ENCODE measurements at places on chromosomes 2 and 18.

DNA sequence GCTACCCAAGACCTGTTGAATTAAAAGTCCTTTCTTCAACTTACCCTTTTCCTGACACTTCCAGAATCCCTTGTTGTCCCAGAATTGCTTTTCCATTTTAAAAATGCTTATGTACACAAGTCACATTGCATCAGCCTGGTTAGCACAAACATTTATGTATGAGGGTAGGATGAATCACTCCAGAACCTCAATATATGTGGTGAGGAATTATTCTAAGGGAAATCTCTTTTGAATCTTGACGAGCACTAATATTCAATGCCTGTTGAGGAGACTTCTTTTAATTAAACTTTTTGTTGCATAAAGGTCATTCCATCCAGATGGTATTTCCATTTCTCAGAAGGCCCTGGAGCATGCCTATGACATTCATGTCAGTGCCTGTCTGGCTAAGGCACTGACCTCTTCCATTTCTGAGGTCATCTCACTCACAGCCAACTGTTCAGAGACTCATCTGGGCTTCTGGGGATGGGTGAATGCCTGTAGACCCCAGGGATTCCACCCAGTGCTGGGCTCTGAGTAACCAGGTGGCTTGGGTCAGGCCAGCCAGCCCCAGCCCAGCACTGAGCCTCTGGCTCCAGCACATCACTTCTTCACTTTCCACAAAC lies 28.2 kb downstream of the ACMSD start:
- DNase-seq, result no peak

DNA sequence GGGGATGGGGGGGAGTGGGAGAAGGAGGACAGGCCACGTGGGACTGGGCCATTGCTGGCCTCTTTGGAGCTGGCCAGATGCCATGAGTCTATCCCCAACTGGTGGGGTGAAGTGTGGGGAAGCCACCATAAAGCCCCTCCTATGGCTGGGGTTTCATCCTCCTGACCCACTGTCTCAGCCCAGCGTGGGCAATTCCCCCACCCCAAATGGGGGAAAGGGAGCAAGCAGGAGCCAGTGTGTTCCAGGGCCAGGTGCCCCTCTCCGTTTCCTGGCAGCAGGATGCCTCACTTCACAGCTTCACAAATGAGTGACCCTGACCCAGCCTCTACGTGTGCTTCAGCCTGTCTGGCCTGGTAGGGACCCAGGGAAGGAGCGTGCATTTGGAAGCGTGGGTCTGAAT lies 474.7 kb upstream of the HS6ST1 start:
- DNase-seq, result no peak

- DNase-seq, result peak; percentile 63
Measured at GRCh38 chr18:3305354-3305762, 43.4 kb downstream of the MYL12B start.

DNA sequence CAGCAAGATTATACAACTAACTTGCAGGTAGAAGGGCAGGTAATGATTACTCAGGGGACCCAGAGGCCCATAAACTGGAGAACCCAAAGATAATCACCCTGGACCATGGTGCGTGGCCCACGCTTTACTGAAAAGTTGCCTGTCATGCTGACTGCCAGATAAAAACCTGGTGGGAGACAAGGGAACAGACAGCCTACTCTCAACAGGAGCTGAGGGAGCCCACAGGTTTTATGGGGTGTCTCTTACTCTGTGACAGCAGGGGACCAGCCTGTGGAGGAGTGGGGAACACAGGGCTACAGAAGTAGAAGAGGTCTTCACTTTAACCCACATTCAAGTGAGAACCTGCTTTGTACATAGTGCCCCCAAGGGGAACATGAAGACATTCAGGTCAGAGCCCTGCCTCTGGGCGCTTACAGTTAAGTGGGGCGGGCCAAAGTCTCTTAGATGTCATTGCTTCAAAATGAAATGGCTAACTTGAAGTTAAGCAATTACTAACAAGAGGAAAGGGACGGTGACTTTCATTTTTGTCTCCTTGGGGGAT lies 60.4 kb downstream of the DHRS9 start:
- no peak for DNase-seq

GRCh38 chr18:77124452-77124922 lies 8.1 kb downstream of the MBP start:
- peak; percentile 63 for DNase-seq

GRCh38 chr2:158723181-158723838 lies 71.8 kb upstream of the DAPL1 start:
- DNase-seq, result no peak

DNA sequence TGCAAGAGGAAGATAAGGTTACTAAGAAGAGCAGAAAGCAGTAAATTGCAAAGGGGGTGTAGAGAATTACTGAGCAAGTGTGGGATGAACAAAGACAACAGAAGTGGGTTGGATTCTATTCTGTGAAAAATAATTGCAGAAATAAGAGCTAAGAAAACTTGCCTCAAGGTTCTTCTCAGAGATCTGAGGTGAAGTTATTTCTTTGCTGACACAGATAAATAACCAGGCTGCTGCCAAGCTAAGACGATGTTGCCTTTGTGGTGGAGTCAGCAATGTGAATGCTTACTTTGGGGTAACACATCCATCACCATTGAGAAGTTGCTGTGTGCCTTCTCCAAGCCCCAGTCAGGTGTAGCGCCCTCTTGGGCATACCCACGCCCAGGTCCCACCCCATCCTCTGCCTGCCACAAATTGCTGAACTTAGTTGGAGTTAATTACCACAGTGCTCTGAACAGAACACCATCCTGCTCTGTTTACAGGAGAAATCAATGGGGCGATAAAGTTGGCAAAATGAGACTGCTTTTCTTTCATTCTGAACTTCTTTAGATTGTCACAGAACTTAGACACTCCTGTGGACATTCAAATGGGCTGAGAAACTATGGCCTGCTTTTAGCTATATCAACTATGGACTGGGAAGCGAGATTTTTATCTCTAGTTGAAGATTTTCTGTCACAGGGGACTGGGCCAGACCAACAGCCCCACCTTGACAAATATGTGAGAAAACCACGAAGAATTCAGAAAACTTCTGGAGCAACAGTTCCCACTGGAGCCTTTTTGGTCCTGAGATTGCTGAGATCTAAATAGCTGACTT lies 283.6 kb downstream of the TMX3 start:
- no peak for DNase-seq

DNA sequence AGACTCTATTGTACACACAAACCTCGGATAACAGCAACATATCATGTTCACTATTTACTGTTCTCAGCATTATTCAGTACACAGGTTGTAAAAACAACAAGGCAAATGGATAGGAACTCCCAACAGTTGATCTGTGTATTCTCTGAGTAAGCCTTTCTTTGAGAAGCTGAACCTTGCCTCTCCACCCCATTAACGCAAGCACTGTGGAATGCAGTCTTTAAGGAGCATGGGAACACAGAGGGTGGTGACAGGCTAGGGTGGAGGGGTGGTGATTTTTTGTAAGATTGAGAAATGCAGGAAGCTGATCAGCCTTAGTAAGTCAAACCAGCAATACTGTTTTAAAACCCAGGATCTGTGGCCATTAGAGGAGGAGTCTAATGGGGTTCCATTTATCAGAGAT lies 19.6 kb upstream of the SERPINB11 start:
- DNase-seq, result no peak

GRCh38 chr2:197310987-197311420 lies 424 bp upstream of the ANKRD44 start:
- no peak for DNase-seq

DNA sequence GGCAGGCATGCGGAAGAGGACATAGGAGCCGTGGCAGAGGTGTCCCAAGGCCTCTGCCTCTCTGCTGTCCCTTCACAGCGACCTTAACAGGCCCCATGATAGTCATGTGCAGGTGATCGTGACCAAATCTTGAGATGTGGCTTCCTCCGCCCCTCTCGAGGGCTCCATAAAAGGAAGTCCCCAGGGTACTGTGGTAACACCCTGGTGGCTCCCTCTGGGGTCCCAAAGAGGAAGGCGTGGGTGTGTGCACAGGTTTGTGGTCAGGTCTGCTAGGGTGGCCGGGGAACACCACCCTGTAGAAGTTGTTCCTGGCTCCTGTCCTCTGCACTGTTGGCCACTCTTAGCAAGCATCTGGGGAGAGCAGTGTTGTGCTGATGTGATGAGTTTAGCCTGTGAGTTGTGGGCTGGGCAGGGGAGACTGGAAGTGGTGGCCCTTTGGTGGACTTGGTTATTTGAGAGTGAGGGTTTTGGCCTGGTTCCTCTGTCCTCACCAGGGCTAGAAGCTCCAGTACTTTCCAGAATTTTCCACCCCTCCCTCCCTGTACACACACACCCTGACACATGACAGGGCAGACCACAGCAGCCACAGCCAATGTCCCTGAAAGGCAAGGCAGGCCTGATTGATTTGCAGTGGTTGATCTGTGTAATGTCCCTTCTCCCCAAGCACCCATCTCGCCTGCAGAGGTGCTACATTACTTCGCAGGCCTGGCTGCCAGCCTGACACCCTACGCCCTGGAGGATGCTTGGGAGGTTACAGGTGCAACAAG lies 68.9 kb upstream of the BOD1L2 start:
- no peak for DNase-seq

DNA sequence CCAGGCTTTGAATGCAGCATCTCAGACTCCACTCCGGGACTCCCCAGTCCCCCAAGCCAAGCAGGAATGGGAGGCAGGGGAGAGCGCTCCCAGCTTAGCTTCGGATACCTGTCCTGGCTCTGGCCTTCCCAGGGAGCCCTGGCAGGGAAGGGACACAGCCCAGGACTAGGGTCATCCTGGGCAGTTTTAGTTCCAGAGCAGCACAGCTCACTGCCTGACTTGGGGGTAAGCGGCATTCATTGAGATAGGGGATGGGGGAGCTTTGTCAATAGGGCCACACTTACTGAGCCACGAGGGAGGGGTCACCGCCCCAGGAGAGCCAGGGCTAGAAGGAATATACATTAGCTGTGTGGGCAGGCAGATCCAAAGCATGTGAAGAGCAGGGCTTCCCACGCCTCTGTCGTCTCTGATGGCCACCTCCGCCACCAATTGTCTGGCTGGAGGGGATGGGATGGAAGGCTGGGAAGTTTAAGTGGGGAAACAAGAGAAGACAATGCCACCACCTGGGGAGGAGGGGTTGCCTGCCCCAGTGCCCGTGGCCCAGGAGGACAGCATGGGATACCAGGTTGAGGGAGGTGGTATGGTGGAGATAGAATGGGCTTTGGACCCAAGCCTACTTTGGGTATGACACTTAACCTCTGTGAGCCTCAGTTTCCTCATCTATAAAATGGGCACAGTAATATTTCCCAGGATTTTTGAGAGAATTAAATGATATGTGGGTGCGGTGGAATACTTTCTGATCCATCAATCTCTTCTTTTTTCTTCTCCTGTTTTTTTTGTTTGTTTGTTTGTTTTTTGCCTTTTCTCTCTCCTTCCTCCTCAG lies 40.2 kb downstream of the SCTR start:
- DNase-seq, result no peak

GRCh38 chr2:106789185-106789584 lies 96.8 kb downstream of the ST6GAL2 start:
- no peak for DNase-seq

GRCh38 chr2:151729837-151730236 lies 4.4 kb downstream of the NEB start:
- DNase-seq, result no peak

- DNase-seq, result no peak
Measured at GRCh38 chr2:21260311-21260710, 136.5 kb downstream of the TDRD15 start.

GRCh38 chr2:158464426-158465281 lies 7.9 kb downstream of the PKP4 start:
- no peak for DNase-seq

DNA sequence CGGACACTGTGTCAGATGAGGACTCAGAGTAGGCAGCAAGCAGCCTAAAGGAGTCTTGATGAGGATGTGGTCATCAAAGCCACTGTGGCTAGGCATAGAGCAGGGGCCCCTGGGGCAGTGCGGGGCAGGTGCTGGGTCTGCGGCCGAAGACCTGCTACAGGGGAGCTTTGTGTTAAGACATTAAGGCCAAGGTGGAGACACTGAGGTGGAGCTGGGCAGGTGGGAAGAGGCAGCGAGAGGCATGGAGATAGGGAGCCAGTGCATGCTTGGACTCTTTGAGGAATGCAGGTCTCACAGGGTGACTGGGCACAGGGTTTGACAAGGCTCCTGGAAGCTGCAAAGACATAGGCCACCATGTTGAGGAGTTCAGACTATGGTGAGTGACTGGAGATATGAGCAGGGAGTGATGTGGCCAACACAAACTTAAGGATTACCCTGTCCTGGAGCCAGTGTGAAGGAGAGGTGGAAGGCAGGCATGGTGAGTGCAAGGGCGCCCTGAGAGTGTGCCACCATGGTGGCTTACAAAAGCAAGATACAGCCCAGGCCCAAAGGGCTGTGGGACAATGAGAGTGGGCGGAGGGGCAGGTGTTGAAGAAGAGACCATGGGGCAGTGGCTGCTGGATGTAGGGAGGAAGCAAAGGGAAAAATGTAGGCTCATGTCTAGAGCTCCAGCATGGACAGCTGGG lies 450.9 kb upstream of the HS6ST1 start:
- no peak for DNase-seq

DNA sequence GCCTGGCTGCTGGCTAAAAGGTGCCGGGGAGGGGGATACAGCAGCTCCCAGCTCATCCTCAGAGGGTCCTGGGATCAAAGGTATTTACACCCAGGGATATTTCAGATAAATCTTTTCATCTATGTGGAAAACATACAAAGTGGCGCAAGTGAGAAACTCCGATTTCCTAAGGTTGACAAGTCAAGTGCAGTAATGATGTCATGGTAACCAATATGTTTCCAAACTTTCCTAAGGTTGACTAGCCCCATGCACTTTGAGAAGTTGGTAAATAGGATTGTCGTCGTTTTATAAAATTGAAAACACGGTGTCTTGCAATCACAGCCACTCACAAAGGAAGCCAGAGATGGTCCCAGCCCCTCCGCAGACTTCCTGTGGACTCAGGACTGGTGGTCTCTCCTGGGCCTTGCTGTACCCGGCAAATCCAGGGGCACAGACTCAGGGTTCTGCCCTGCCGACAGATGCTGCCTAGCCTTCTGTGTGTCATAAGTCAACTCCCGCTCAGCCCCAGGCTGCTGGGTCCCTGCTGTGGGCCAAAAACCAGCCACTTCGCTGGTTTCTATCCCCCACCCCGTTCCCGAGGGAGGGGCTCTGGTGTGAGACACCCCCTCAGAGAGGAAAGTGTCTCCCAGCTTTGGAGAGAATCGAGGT lies 111.2 kb upstream of the PPP1CB start:
- DNase-seq, result no peak

DNA sequence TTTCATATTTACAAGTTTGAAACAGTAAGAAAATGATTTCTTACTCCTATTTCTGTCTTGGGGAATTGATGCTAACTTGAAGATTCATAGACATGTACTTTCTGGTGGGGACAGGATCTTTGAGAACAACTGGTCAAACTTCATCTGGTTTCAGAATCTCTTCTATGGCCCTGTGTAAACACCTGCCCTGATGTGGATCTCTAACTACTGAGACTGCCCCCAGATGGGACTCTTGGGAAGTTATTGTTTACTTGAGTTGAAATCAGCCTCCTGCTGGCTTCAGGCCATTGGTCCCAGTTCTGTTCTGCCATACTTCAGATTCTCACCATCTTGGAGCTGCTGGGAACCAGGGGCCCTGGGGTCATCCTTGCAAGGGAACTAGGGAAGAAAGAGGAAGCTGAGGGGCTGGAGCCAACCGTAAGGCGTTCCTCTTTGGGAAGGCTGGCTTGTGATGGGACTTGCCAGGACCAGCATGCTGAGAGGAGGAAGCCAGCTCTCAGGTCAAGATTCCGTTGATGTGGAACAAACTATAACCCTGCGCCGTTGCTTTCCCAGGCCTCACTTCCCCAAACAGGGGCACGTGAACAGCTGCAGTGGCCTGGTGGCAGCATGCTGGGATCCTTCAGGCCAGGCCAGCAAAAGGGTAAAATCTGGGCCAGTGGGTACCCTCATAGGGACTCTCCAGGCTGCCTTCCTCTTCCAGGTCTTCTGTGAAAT lies 135.5 kb upstream of the CXCR4 start:
- DNase-seq, result no peak
